ENCODE measurements at places on chromosomes 11 and 22.

GRCh38 chr11:103619938-103620337 lies 416.5 kb upstream of the DDI1 start:
- no peak for DNase-seq

- DNase-seq = no peak
These were observed 165.0 kb downstream of the RCN1 start for GRCh38 chr11:32255841-32256240.

GRCh38 chr11:2136209-2136951 lies 2.8 kb downstream of the IGF2 start:
- DNase-seq = no peak

GRCh38 chr22:21738081-21738480 lies 2.5 kb upstream of the YPEL1 start:
- no peak for DNase-seq

DNA sequence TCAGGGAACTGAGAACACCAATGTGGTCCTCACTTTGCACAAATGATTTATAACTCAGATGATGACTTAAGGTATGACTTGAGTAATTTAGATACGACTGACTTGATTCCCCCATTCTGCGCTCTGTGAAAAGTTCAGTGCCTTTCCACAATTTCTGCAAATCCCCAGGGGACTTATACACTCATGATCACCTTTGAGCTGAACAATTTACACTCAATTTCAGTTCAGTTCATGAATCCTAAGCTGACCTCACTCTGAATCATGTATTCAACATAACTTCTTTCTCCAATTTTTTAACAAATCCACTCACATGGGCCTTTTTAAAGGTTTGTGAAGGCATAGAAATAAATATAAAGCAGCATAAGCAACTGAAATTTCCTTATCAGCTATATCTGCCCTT lies 274.2 kb downstream of the FAM76B start:
- DNase-seq = no peak

- no peak for DNase-seq
These were observed 8.6 kb downstream of the RCN1 start for GRCh38 chr11:32099516-32099915.

GRCh38 chr11:60455531-60456042 lies at the start of gene MS4A1:
MS4A1 (plus strand) TSS chr11:60455847; CDS start chr11:60462375, 6,528 bp downstream.
- no peak for DNase-seq

GRCh38 chr22:32416556-32417085 lies 4.6 kb upstream of the RTCB start:
- no peak for DNase-seq

DNA sequence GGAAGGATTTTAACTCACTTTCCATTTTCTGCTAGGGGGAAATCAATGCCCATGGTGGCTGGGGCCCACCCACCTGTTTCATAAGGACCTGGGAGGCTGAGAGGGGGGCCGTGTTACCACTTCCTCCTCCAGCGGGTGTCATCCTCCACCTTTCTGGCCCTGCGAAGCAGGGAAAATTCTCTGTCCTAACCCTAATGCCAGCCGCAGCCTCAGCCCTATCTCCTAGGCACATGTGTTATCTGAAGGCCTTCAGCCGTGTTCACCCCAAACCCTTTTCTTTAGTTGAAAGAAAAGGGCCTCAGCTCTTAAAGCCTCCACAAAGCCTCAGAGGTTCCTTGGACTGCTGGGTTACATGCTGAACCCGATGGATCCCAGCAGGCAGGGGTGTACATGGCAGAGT lies 55.4 kb upstream of the NECTIN1 start:
- no peak for DNase-seq

- DNase-seq = no peak
These were observed 40.7 kb downstream of the POU2F3 start for GRCh38 chr11:120280600-120281051.

DNA sequence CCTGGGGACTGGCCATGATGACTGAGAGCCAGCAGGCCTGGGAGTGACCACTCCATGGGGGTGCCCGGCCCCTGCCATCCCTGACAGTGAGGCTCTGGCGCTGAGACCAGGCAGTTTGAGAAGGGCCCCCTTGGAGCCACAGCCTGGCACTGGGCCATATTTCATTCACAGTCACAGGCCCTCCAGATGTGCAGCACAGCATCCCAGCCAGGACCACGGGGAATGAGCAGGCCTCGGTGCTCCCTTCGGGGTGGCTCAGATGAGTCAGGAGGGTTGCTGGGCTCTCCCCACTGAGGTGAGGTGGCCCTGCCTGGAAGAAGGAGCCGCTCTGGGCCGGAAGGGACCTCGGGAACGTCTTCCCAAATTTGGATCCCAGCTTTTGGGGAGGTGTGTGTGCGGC lies 53.0 kb downstream of the GRAMD4 start:
- DNase-seq = no peak

DNA sequence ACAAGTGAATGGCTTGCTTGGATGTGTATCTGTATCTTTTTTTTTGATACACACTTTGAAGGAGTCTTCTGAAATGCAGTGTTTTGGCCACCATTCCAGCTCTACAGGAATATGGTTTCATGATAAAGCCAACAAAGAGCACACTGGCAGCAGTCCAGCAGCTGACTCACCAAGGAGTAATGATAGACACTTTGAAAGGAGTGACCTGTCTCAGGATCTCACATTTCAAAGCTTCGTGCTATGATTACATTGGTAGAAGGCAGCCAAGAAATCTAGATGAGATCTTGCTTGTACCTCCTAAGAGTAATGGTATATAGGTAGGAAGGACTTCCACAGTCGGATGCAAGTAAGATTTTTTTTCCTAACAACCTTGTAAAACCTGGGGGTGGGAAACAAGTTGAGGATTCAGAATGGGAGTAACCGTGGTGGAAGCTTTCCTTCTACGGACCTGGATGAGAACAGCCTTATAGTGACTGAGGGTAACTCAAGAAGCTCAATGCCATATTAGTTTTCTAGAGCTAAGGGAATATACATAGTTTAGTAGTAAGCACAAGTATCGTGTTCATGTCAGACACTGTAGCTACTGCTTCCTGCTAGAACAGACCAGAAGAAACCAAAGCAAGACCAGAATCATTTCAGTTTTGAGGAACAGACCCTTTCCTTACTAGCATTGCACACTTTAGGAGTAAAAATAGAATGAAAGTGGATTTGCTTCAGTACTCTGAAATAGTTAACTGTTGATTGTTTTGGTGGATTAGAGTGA lies 25.0 kb downstream of the MTMR3 start:
- DNase-seq = peak; percentile 20

GRCh38 chr11:23112987-23113886 lies 253.0 kb upstream of the CCDC179 start:
- peak; percentile 79 for DNase-seq

DNA sequence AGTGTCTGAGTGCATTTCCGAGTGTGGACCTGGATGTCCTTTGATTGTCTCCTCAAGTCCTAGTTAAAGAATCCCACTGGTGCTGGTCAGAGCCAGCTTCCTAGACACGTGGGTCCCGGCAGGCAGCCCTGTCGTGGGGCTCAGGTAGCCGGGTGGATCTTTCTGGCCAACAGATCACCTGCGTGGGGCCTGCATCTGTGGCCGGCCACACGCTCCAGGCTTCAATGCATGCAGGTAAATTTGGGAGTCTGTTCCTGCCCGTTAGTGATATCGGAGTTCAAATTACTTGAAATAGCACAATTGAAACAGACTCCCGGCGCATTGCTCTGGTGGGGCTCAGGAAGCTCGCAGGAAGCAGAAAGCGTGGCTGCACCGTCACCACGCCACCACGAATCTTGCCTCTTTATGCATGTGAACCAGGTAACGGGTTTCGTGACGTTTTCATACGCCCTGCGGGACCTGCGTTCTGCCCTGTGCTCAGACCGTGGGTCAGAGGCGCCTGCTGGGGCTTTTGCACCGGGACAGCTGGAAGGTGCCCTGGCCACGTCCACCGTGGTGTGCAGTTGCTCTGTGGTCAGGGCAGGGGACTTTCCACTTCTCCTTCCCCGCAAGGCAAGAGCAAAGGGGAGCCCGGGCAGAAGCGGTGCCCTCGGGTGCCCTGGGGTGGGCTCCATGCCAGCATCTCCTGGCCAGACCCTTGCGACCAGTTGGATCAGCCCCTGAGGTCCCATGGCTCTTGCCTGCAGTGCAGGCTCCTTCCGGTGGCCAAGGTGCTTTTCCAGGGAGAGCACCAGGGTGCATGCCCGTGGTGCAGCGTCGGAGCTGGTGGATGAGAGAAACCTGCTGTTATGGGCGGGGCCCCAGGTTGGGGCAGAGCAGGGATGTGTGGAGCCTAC lies 803.5 kb downstream of the BRD1 start:
- no peak for DNase-seq

- DNase-seq = peak; percentile 3
These were observed 541.9 kb upstream of the CCDC90B start for GRCh38 chr11:83827940-83828554.

DNA sequence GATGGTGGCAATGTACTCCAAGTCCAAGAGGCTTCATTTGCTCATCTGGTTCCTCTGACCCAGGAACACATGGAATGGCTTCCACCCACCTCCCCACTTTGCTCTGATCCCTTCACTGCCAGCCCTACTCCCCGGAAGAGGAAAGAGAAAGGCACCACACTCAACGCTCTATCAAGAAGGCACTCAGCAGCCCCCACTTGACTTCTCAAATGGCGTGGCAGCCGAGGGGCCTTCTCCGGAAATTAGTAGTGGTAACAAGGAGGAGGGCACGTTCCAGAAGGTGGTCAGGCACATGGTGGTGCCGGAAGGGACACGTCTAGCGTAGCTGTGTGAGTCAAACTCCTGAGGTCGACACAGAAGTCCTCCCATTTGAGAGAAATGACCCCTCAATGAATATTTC lies 36.5 kb upstream of the CYP2D6 start:
- DNase-seq = no peak

DNA sequence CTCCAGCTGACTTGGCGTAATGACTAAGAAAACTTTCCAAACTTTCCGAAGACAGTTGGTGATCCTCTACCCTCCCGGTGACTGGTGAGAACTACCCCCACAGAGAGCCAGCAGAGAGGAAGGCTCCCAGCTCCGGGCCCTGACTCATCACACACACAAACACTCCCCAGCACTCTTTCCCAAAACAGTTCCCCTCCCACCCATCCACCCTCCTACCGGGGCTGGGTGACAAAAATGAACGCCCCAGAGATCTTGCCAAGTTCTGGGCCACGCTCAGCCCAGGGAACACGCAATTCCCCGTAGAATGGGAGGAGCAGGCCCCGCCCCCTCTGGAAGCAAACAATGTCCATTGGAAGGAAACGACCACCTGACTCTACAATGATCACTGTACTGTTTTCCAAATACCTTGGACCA lies 21.3 kb upstream of the JAM3 start:
- DNase-seq = no peak

DNA sequence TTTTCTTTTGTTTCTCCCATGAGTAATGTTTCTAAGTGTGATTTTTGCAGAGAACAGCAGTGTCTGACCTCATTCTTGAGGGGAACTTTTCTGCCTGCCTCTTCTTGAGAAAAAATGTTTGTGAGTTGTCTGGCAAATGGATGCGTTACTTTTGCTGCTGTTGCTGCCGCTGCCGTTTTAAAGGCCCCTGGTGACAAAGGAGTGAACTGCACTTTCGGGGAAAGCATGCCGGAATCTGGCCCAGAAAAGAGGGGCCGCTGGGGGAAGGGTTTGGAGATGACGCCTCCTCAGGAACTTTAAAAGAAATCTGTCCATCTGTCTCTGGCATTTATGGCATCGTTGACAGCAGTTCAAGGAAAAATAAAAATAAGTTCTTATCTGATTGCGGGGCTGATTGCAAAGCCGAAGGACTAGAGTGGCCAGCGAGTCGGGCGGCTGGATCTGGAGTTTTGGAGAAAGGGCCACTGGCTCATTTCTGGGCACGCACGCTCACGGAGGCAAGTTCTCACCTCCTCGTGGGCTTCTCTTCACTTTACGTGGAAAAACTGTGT lies 16.5 kb downstream of the ZBTB16 start:
- no peak for DNase-seq

- no peak for DNase-seq
These were observed 3.4 kb downstream of the ARSA start for GRCh38 chr22:50624347-50625130.

DNA sequence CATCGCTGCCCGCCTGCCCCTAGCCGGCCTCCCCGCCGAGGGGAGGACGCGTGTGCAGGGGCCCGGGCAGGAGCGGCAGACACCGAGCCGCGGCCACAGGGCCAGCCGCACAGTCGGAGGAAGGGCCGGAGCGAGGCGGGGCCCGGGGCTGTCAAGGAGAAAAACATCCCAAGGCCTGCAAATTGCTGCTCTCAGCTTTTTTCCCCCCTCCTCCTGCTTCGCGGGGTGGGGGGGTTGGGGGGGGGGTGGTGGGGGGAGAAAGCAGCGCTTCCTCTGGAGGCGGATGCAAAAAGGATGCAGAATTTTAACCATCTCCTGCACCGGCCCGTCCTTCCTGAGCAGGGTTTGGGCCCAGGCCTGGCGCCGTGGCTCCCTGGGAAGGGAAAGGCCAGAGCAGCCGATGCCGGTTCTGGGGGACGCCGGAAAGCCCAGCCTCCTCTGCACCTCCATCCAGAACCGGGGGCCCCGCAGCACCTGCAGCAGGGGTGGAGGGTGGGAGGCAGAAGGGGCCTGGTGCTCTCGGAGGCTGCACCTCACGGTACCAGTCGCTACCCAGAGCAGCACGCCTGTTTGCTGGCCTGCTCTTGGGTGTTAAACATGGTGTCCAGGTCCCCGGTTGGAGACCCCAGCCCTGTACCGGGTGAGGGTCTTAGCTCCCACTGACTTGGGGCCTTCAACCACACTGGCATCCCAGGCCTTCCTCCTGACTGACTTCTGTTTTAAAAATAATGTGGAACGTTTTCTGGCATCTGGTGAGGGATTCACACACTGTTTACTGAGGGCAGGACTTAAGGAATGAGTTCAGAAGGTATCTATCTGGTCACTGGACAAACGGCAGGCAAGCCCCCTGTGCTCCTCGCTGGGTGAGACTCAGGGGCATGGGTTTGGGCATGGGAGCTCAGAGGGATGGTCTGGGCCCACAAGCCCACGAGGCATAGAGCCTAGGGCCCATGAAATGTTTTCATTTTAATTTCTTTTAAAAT lies 77.4 kb upstream of the WNT7B start:
- no peak for DNase-seq

DNA sequence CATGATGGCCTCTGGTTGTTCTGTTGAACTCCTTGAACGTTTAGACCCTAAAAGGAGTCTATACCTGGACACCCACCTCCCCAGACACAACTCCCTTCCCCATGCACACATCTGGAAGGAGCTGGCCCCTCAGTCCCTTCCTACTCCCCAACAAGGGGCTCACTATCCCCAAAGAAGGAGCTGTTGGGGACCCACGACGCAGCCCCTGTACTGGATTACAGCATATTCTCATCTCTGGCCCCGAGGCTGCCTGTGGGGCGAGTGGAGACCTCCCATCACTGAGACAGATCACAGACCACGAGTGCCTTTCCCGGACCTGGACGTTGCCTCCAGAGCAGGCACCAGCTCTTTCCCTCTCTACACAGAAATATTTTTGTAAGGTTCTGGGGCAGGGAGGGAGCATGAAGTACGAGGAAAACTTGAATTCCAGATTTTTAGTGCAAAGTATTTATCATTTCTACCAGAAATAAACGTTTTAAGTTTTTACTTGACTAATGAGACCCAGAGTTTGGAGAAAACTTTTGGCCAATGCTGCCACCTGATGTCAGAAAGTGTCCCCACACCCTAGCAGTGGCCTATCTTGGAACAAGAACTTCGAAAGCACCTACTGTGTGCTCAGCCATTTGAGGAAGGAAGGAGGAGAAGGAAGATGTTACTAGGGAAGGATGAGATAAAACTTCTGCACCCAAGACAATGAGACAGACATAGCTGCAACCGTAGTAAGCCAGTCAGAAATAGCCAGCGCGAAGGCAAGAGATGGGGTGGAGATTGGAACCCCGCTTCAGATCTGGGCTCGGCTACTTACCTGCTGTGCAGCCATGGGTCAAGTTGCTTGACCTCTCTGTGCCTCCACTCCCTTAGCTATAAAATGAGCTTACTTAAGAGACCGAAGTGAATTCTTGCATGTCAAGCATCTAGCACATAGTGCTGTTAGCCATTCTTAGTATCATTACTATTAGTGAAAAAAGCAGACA lies 10.2 kb upstream of the POU2F3 start:
- DNase-seq = no peak

- peak; percentile 63 for DNase-seq
These were observed 15.0 kb upstream of the ZDHHC13 start for GRCh38 chr11:19101796-19102520.

All from NCI-H187 (cell line).